ENCODE measurements at places on chromosomes 1 and 21. TPM values are rescaled to one million over a fixed set of nuclear protein-coding genes. Genes with fewer than 3 reads are reported as not detected.

- no peak for DNase-seq
- H3K27me3 ChIP-seq, result no peaks in the 10 kb centered on the region
- no peak overlapping the region for H3K27ac ChIP-seq
- no peak overlapping the region for H3K4me3 ChIP-seq
- no peaks in the 10 kb centered on the region for H3K36me3 ChIP-seq
Observed at GRCh38 chr1:189899686-189900425, 577.8 kb downstream of the BRINP3 start.

GRCh38 chr1:172162236-172162635, 258.2 kb upstream of the C1orf105 start:
- H3K27me3 ChIP-seq, result no peaks in the 10 kb centered on the region
- H3K27ac ChIP-seq, result no peak overlapping the region
- no peaks in the 10 kb centered on the region for H3K36me3 ChIP-seq
- DNase-seq, result no peak
- no peak overlapping the region for H3K4me3 ChIP-seq
- no peaks in the 10 kb centered on the region for H3K4me1 ChIP-seq

GRCh38 chr1:216457356-216457755, 34.1 kb upstream of the USH2A start:
- H3K36me3 ChIP-seq, result no peaks in the 10 kb centered on the region
- no peak overlapping the region for H3K4me3 ChIP-seq
- no peak overlapping the region for H3K27ac ChIP-seq
- no peaks in the 10 kb centered on the region for H3K4me1 ChIP-seq
- no peaks in the 10 kb centered on the region for H3K27me3 ChIP-seq

DNA sequence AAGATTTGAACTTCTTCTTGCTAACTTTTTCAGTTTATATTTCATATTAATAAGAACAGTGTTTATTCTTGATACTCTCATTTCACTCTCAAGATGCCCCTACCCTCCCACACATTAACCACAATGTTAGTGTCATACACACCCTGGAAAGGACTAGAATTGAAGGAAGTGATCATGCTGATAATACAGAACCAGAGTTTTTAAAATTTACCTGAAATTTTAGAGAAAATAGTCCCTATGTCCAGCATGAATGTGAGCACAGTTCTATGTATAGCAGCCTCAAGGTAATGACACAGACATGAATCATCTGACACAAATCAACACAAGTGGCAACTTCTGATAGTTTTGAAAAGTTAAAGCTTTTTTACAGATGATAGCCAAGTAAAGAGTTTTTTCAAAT, 26.0 kb downstream of the RGS1 start:
- no peak for DNase-seq
- no peaks in the 10 kb centered on the region for H3K36me3 ChIP-seq
- no peaks in the 10 kb centered on the region for H3K4me1 ChIP-seq
- H3K27me3 ChIP-seq, result no peaks in the 10 kb centered on the region

DNA sequence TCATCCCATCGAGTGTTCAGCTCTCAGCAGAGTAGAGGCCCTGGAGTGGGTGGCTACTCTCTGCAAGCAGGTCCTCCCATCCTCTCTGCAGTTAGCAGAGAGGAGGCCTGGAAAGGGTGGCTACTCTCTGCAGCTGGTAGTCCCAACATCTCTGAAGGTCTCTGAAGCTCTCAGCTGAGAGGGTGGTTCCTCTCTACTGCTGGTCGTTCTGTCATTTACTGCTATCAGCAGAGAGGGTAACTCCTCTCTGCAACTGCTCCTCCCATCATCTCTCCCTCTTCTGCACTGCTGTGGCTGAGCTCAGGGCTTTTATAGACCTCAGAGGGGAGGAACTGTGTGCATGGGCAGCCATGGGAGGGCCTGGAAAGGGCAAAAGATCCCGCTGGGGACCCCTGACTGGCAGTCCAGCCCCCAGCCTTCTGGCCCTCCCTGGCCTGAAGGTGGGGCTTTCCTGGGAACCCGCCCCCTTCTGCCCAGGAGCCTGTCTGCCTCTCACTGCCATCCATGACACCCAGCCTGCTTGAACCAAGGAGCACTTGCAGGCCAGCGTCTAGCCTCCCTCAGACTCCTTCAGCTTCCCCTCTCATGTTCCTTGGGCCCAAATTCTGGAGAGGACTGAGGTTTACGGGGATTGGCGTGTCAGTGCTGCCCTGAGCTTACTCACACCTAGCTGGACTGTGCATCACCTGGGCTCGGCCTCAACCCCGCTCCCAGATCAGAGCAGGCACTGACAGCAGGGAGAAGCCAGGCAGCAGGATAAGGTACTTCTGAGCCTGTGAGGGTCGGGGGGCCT, 898.3 kb upstream of the NEGR1 start:
- H3K27ac ChIP-seq, result no peak overlapping the region
- DNase-seq, result no peak
- H3K4me1 ChIP-seq, result no peaks in the 10 kb centered on the region
- H3K4me3 ChIP-seq, result no peak overlapping the region
- no peaks in the 10 kb centered on the region for H3K27me3 ChIP-seq

- H3K4me1 ChIP-seq, result no peaks in the 10 kb centered on the region
- no peak overlapping the region for H3K27ac ChIP-seq
- H3K27me3 ChIP-seq, result peaks cover 6% of the 10 kb centered on the region
- no peak overlapping the region for H3K4me3 ChIP-seq
- no peak for DNase-seq
Observed at GRCh38 chr1:76428028-76428427, 353.5 kb downstream of the ST6GALNAC3 start.

DNA sequence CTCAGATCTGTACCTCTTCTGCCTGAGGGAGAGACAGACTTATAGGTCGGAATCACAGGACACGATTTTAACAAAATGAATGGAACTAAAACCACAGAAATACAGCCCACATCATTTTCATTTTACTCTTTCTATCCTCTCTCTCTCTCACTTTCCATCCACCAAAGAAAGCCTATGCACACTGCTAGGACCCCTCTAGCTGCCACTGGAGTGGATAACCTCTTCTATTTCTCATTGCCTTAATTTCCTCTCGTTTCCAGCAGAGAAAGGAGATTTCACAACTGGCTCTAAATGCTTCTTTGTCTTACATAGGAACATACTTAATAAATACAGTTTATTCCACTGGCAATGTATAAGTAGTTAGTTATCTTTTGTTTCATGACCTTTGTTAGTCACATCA, 867.8 kb upstream of the ADGRL4 start:
- no peaks in the 10 kb centered on the region for H3K36me3 ChIP-seq
- no peaks in the 10 kb centered on the region for H3K27me3 ChIP-seq
- no peaks in the 10 kb centered on the region for H3K4me1 ChIP-seq
- no peak overlapping the region for H3K27ac ChIP-seq

- H3K4me1 ChIP-seq, result no peaks in the 10 kb centered on the region
- DNase-seq, result no peak
- H3K4me3 ChIP-seq, result no peak overlapping the region
- no peaks in the 10 kb centered on the region for H3K27me3 ChIP-seq
- no peak overlapping the region for H3K27ac ChIP-seq
Observed at GRCh38 chr1:116671912-116672311, 4.4 kb upstream of the IGSF3 start.

DNA sequence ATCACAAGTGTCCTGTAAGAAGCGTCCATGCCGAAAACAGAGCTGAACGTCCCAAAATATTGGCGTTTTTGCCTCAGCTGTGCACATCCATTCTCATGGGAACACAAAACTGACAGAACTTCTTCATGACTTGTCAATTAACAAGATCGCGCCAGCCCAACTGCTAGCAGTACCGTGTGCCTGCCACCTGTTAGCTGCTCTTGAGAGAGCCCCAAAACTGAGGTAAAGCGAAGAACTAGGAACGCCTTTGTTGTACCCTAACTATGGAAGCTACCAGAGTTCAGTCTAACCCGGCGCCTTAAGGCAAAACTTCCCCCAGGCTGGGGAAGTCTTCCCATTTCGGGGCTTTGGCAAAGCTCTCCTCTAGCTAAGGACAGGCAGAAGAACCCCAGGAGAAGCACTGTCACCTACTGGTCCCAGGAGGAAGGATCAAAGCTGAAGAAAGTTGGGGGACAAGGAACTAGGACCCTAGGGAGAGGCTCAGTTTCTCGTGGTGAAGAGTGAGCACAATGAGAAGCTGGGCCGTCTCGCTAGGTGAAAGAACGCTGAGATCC, 719 bp downstream of the EYA3 start:
- H3K4me3 ChIP-seq, result peak overlapping the region; percentile 71
- H3K27me3 ChIP-seq, result no peaks in the 10 kb centered on the region
- peaks cover 10% of the 10 kb centered on the region for H3K4me1 ChIP-seq
- DNase-seq, result peak; percentile 7
- H3K27ac ChIP-seq, result peak overlapping the region; percentile 84
- H3K36me3 ChIP-seq, result no peaks in the 10 kb centered on the region

DNA sequence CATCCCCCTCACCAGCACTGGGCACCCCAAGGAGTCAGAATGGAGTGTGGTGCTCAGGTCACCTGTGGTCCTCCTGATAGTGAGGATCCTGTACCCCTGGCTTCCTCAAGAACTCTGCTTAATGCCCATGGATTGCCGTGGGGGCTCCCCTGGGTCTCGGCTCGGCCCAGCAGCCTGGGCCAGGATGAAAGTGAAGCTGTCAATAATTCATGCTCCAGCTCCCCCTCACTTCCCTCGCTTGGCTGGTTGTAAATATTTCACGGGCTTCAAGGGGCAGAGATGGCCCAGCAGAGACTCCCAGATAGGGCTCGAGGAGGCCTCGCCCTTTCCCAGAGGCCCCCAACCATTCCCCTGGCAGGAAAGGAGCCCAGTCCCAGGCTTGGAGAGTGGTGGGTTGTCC, 42.6 kb upstream of the KCNA10 start:
- no peak for DNase-seq
- no peaks in the 10 kb centered on the region for H3K4me1 ChIP-seq
- H3K4me3 ChIP-seq, result no peak overlapping the region
- no peaks in the 10 kb centered on the region for H3K36me3 ChIP-seq
- H3K27me3 ChIP-seq, result peaks cover 2% of the 10 kb centered on the region

DNA sequence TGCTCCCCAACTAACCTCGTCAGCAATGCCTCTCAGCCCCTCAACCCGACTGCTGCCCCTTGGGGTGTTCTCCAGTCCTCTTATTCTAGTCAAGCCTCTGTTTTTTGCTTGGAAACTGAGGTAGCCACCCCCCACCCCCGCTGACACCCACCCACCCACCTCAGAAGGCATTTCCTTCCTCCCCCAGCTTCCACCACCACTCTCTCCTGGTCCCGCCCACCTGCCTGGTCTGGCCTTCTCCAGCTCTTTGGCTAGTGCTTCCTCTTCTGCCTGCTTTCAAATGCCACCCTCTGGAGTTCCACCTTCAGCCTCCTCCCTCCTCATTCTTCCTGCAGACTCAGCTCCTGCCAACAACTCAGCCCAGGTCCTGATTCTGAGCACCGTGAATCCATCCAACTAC, 35.3 kb downstream of the OLFML2B start:
- H3K4me3 ChIP-seq, result no peak overlapping the region
- no peaks in the 10 kb centered on the region for H3K4me1 ChIP-seq
- no peaks in the 10 kb centered on the region for H3K36me3 ChIP-seq

DNA sequence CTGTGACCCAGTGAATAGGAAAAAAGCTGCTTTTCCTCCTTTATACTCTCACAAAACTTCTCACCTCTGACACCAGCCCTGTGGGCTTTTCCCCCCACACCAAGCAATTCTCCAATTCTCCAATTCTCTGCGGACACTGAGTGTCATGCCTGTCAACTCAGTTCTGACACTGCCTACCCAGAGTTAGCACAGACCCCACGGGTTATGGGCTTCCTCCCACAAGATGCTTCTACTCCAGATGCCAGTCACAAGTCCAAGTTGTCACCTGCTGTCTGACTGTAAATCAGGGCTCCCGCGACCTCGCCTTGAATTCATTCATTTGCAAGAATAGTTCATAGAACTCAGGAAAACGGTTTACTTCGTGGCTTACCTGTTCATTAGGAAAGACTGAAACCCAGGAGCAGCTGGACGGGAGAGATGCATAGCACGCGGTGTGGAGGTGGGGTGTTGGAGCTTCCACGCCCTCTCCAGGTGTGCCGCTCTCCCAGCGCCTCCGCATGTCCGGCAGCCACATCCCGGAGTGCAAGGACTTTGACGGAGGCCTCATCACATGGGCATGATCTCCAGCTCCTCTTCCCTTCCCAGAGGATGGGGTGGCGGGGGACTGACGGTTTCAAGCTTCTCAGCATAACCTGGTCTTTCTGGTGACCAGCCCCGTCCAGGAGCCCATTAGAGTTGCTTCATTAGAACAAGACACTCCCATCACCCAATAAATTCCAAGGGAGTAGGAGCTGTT, 154.7 kb downstream of the PGBD5 start:
- H3K4me1 ChIP-seq, result no peaks in the 10 kb centered on the region
- no peak overlapping the region for H3K4me3 ChIP-seq
- H3K27ac ChIP-seq, result no peak overlapping the region
- no peaks in the 10 kb centered on the region for H3K36me3 ChIP-seq
- DNase-seq, result no peak

DNA sequence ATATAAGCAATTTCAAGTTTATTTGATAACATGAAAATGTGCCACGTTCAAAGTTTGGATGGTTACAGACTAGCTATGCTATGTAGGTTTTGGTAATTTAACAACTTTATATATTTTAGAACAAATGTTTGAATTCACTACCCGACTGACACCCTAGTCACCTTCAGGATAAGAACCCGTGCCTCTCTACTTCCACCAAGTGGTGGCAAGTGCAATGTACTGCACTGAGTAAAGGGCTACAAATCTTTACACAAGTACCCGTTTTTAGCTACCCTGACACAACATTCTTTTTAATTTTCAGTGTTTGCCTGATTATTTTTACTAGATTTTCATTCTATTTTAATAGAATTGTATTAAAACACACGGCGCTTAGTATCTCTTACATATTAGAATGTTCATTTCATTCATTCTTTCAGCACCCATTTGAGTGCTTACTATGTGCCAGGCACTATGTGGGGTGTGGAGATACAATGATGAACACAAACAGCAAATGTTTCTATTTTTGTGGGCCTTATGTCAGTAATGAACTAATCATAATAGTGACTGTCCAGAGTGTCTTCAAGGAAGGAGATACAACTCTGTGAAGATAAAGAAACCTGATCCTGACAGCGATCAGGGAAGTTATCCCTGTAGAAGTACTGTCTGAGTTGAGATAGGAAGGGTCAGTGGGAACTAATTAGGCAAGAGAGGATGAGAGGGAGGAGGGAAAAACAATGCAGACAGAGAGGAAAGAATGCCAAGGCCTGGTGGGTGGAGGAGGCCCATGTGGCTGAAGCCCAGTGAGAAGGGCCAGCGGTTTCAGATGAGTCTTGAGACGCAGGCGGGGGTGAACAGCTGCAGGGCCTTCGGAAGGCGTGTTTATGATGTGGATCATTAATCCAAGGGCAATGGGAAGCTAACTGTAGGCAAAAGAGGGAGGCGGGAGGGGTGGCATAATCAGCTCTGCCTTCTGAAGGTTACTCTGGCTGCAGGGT, 3.8 kb downstream of the LCA5L start:
- H3K4me3 ChIP-seq, result no peak overlapping the region
- H3K4me1 ChIP-seq, result no peaks in the 10 kb centered on the region
- H3K27ac ChIP-seq, result no peak overlapping the region
- DNase-seq, result no peak
- no peaks in the 10 kb centered on the region for H3K36me3 ChIP-seq
- H3K27me3 ChIP-seq, result no peaks in the 10 kb centered on the region

GRCh38 chr1:29499104-29499650, 262.9 kb downstream of the PTPRU start:
- no peaks in the 10 kb centered on the region for H3K36me3 ChIP-seq
- H3K4me3 ChIP-seq, result no peak overlapping the region
- DNase-seq, result no peak
- peaks cover 3% of the 10 kb centered on the region for H3K27me3 ChIP-seq
- H3K4me1 ChIP-seq, result no peaks in the 10 kb centered on the region

Gene RHCE
- total RNA-seq, result 3.9 TPM

Gene PTGS2
- 11.2 TPM for total RNA-seq

Gene S100A1
- total RNA-seq, result 9.1 TPM

Gene OLIG1
- 10.8 TPM for total RNA-seq

Gene CRP
- 0.55 TPM for total RNA-seq

Gene LRRC53
- not detected for total RNA-seq

Gene DENND2C
- total RNA-seq, result 10.6 TPM

Gene ASPM
- total RNA-seq, result 5.1 TPM

Gene BARHL2
- not detected for total RNA-seq

Gene LIN28A
- total RNA-seq, result not detected

Gene MANEAL
- total RNA-seq, result 11.2 TPM

Gene FAM131C
- not detected for total RNA-seq

Gene SZRD1
- 78.6 TPM for total RNA-seq

Data from prostate gland (tissue), 2 donors.